GM23248 (cell line): ENCODE measurements at places on chromosomes 5 and 9.

DNA sequence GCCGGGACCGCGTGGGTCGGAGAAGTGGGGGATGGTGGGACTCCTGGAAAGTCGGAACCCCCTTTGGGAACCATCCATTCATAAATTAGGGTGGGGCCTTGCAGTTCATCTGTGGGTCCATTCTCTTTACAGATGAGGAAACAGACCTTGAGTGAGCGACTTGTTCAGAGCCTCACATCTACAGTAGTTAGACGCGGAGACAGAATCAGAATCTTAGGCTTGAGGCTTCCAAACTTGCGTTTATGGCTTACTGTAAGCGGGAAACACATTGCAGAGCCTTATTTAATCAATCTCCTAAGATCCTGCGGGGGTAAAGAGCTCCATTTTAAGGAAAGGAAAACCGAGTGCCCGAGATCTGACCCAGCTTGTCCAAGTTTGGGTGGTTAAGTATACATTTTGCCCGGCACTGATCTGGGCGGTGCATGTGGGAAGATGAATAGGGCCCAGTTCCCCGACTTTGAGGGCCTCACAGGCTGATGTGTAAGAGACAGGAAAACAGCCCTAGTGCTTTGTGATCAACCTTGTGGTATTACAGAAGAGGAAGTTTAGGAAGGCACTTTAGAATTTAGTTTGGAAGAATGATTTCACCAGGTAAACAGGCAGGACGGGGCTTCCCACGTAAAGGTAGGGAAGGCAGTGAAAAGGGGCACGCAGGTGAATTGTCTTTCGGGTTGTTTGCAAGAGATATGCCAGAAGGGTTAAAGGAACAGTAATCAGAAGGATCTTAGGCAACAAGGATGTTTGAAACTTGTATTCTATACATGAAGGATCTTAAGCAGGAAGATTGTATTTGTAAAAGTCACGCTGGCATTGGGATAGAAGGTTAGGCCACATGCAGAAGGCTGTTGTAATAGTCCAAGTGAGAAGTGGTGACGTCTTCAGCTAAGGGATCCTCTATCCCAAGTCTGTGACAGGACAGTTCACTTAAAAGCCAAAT is 744 bp downstream of the TARS1 start:
- peaks cover 35% of the 10 kb centered on the region for H3K4me1 ChIP-seq
- H3K36me3 ChIP-seq: peaks cover 20% of the 10 kb centered on the region
- H3K27ac ChIP-seq: peak overlapping the region; percentile 95
- DNase-seq: peak; percentile 83
- peak overlapping the region; percentile 94 for H3K4me3 ChIP-seq

DNA sequence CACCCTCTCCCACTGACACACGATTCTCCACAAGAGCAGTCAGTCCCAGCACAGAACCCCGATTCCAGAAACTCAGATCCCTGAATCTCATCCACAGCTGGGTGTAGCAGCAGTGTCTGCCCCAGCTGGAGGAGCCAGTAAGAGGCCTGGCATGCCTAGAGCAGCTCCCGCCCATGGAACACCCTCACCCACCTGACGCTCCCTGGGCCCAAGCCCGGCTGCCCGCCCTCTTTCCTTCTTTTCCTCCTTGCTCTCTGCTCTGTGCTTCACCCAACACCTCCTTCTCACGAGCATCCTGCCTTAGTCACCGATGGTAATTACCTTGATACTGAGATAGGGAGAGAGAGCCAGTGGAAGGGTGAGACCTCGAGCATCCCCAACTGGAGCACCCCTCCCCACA is 8.7 kb downstream of the PCDH1 start:
- H3K4me3 ChIP-seq: no peak overlapping the region
- H3K4me1 ChIP-seq: no peaks in the 10 kb centered on the region
- H3K27ac ChIP-seq: no peak overlapping the region
- H3K27me3 ChIP-seq: peaks cover 3% of the 10 kb centered on the region; the same call in 1 of the 2 replicates
- no peaks in the 10 kb centered on the region for H3K36me3 ChIP-seq
- peak; percentile 31 for DNase-seq

GRCh38 chr5:104513121-104513602 is 950.6 kb upstream of the NUDT12 start:
- DNase-seq: peak; percentile 2
- no peaks in the 10 kb centered on the region for H3K36me3 ChIP-seq
- no peaks in the 10 kb centered on the region for H3K4me1 ChIP-seq
- no peak overlapping the region for H3K27ac ChIP-seq
- no peaks in the 10 kb centered on the region for H3K27me3 ChIP-seq
- no peak overlapping the region for H3K4me3 ChIP-seq

GRCh38 chr5:133709209-133709725 is 96.9 kb upstream of the FSTL4 start:
- no peak overlapping the region for H3K4me3 ChIP-seq
- no peaks in the 10 kb centered on the region for H3K4me1 ChIP-seq
- no peaks in the 10 kb centered on the region for H3K36me3 ChIP-seq
- no peak overlapping the region for H3K27ac ChIP-seq
- DNase-seq: no peak
- no peaks in the 10 kb centered on the region for H3K27me3 ChIP-seq

GRCh38 chr5:96259151-96259772 is 173.8 kb downstream of the PCSK1 start:
- H3K27me3 ChIP-seq: no peaks in the 10 kb centered on the region
- peaks cover 60% of the 10 kb centered on the region for H3K4me1 ChIP-seq
- no peak overlapping the region for H3K4me3 ChIP-seq
- peak overlapping the region; percentile 81 for H3K27ac ChIP-seq

DNA sequence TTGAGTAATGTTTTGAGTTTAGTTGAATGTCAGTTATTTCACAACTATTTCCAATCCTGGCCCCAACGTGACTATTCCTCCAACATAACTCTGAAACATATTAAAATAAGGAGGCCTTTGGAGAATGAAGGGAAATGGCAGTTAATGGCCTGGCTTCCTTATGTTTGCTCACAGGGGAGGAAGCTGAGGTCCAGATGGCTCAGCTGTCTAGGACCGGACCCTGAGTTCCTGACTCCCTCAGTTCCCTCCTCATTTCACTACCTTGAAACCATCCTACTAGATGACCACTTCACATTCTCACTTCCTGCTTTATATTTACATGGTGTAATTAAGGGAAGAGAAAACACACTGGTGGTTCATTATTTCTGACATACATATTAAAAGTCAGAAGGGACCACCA is 6.6 kb downstream of the OTULINL start:
- no peak for DNase-seq
- H3K4me1 ChIP-seq: no peaks in the 10 kb centered on the region
- no peaks in the 10 kb centered on the region for H3K36me3 ChIP-seq
- no peak overlapping the region for H3K4me3 ChIP-seq
- peaks cover 58% of the 10 kb centered on the region for H3K27me3 ChIP-seq
- no peak overlapping the region for H3K27ac ChIP-seq

- no peak overlapping the region for H3K27ac ChIP-seq
- no peaks in the 10 kb centered on the region for H3K27me3 ChIP-seq
- peak; percentile 27 for DNase-seq
- H3K36me3 ChIP-seq: no peaks in the 10 kb centered on the region
- H3K4me3 ChIP-seq: no peak overlapping the region
Measured at GRCh38 chr5:139468421-139468931, 2.3 kb upstream of the SMIM33 start.

DNA sequence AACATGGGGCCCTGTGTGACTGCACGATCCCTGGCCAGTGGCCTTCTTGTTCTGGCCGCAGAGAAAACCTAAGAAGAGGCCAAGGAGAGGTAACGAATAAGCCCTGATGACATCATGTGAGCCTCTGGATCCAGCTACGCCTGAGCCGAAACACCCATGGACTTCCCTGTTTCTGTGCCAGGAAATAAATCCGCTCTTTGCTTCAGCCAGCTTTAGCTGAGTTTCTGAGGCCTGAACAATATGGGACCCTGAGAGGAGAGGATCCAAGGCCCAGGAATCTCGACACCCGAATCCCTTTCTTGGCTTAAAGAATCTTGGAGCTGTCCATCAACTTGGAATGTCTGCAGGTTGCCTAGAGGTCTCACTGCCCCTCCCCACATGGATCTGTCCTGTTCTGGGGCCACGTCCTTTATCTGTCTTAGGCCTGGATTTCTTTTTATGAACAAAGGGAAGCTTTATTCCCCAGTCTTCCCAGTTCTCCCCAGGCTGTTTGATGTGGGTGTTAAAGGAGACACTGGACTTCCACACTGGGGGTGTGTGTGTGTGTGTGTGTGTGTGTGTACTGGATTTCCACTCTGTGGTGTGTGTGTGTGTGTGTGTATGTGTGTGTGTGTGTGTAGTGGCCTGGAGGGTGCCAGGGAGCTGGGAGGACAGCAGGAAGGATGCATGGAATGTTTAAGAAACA is 13.7 kb downstream of the IER5L start:
- no peaks in the 10 kb centered on the region for H3K27me3 ChIP-seq
- peak overlapping the region; percentile 33 for H3K27ac ChIP-seq
- peak; percentile 76 for DNase-seq
- peaks cover 33% of the 10 kb centered on the region for H3K4me1 ChIP-seq
- no peak overlapping the region for H3K4me3 ChIP-seq
- no peaks in the 10 kb centered on the region for H3K36me3 ChIP-seq

GRCh38 chr5:150057996-150058395 is 28.4 kb downstream of the CSF1R start:
- H3K36me3 ChIP-seq: peaks cover 7% of the 10 kb centered on the region; the same call in 1 of the 2 replicates
- H3K4me3 ChIP-seq: no peak overlapping the region
- H3K27ac ChIP-seq: peak overlapping the region; percentile 63
- peak; percentile 34 for DNase-seq

GRCh38 chr5:56532466-56532865 is 282.9 kb upstream of the MAP3K1 start:
- 0 out of 2 replicates have a peak, but pooled peaks cover 7% of the 10 kb centered on the region for H3K27me3 ChIP-seq
- no peak overlapping the region for H3K27ac ChIP-seq
- no peak overlapping the region for H3K4me3 ChIP-seq
- no peak for DNase-seq
- no peaks in the 10 kb centered on the region for H3K4me1 ChIP-seq

GRCh38 chr5:177154003-177154643 is 20.6 kb downstream of the NSD1 start:
- H3K27me3 ChIP-seq: no peaks in the 10 kb centered on the region
- peak; percentile 38 for DNase-seq
- H3K4me1 ChIP-seq: no peaks in the 10 kb centered on the region
- peaks cover 10% of the 10 kb centered on the region; the same call in 1 of the 2 replicates for H3K36me3 ChIP-seq
- no peak overlapping the region for H3K4me3 ChIP-seq
